ENCODE measurements at places on chromosomes 13 and 19.

- DNase-seq: no peak
Measured at GRCh38 chr13:100521851-100522617, 66.6 kb downstream of the GGACT start.

GRCh38 chr13:110706570-110707372 is 855 bp upstream of the CARS2 start:
- DNase-seq: no peak

DNA sequence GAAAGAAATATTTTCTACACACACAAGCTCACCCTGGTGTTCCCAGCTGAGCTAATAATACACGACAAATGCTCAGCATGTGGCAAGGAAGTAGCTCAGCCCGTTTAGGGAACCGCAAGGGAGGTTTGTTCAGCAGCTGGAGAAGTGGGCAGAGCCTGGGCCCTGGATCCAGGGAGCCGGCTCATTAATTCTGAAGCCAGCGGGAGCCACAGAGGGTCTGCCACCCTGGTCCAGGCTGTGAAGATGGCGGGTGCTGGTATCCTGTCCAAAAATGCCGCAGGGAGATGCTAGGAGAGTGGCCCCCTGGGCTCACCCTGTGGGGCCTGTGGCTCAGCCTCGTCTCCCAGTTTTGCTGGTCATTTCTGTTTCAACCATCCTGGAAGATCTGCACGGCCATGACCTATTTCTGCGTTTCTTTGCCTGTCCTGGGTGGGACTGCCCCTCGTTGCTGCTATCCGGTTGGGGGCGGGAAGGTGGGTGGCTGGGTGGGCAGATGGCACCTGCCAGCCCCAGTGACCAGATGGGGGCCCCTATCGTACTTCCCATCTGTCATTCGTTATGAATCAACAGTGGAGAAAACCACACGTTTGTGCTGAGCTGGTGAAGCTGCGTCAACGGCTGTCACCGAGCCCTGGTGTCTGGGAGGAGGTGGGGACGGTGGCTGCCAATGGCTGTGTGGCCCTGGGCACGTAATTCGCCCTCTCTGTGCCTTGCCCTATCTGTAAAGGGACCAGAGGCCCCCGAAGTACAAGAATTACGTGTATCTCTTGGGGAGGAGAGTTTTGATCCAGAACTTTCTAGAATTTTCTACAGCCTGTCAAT is 2.7 kb upstream of the GNA15 start:
- no peak for DNase-seq

DNA sequence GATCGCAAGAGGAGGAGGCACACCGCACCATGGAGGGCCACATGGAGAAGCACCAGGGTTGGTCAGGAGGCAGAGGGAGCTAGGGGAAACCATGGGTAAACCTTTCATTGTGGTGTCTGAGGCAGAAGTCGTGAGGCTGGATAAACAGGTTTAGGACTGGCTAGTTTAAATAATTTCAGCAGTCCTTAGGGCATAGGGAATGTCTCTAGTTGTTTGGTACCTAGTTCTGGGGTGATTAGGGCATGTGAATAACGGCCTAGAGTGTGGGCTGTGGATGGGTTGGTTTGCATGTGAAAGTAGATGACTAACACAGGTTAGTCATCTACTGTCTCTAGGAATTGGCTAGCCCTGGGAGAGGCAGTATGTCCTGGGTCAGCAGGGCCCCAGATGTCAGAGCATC is 102.3 kb downstream of the STOML3 start:
- DNase-seq: no peak

DNA sequence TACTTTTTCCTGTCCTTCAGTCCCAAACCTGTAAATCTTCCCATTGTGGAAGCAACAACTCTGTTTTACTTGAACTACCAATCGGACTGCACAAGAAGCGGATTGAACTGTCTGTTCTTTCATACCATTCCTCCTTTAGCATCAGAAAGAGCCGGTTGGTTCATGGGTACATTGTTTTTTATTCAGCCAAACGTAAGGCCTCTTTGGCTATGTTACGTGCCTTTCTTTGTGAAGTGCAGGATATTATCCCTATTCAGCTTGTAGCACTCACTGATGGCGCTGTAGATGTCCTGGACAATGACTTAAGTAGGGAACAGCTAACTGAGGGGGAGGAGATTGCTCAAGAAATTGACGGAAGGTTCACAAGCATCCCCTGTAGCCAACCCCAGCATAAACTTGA is 60.3 kb downstream of the ARHGAP35 start:
- DNase-seq: no peak

DNA sequence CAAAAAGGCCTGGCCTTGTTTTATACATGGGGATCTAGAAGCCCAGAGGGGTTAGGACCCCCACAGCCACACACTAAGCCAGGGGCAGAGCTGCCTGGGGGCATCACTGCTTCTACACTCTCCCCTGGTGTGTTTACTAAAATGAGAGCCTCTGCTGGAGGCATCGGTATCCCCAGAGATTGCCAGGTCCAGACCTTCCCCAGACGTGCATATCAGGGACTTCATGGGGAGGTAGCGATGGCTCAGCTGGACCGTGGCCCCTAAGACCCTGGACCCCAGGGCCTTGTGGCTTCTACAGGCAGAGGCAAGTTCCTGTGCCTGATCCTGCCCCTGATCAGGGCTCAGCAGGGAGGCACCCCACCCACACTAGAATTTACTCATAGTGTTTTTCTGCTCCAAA is 13.5 kb downstream of the CLPTM1 start:
- DNase-seq: no peak

- no peak for DNase-seq
Measured at GRCh38 chr19:45355910-45356309, 14.5 kb downstream of the ERCC2 start.

DNA sequence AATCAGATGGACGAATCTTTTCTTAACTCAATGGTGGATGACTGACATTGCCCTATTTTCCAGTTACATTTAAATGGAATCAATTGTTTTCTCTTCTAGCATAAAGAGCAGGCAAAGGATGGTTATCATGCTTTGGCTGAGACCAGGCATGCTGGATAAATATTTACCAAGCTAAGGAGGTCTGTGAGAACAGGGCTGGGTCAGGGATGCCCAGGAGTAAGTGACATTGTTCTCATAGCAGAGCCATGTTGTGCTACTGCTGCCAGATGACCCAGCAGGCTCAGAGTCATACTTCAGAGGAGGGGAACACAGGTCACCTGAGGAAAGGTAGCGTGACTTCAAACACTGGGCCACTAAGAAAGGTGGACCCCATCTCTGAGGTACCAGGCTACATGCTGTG is 116.0 kb upstream of the RNF113B start:
- no peak for DNase-seq

GRCh38 chr13:103156346-103156998 is 90.3 kb upstream of the SLC10A2 start:
- no peak for DNase-seq

DNA sequence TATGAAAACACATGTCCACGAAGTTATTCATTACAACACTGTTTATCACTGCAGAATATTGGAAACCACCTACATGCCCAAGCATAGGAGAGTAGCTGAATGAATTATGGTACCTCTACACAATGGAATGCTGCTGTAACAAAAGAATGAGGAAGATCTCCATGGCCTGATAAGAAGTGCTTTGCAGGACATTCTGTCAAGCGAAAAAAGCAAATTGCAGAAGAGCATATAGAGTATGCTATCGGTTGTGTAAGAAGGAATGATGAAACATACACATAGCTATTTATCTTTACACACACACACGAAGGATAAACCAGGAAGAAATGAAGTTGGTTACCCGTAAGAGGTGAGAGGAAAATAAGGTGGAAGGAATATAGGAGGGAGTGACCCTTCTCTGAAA is 37.5 kb upstream of the CEACAM20 start:
- no peak for DNase-seq

DNA sequence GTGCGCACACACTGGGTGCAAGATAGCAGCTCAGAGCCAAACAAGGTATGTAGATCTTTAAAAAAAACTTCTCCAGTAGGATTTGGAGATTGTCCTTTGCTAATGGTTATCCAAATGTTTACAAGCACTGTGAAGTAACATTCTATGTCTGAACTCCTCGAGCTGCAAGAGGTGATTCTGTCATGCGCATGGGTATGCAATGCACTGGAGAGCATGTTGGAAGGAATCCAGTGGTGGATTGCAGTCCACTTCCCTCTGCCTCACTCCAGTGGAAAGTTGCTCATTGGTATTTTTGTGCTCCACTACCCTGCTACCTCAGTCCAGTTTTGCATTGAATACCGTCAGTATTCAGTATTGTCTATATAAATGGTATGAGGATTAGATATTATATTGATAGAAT is 132.1 kb downstream of the ATP8A2 start:
- DNase-seq: no peak

GRCh38 chr13:21175656-21176214 is 617 bp downstream of the SKA3 start:
- DNase-seq: no peak

DNA sequence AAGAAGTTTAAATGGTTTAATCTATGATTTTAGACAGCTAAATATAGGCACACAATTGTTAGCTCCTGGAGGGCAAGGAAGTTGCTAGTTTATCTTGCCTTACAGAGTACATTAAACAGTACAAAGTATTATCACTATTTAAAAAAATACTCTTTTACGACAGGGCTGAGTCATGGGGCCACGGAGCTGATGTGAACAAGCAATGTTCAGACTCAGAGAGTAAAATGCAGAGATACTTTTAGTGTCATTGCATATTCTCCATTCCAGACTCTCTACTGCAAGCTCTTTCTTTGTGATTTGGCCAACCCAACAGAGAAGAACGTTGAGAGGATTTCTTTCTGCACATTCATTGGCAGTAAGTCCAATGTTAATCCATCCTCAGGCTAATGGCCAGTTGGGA is 352.4 kb downstream of the SPRY2 start:
- peak; percentile 9 for DNase-seq

GRCh38 chr19:29399804-29400203 is 126.0 kb upstream of the VSTM2B start:
- no peak for DNase-seq

- no peak for DNase-seq
Measured at GRCh38 chr13:34431827-34432581, 510.1 kb upstream of the NBEA start.

DNA sequence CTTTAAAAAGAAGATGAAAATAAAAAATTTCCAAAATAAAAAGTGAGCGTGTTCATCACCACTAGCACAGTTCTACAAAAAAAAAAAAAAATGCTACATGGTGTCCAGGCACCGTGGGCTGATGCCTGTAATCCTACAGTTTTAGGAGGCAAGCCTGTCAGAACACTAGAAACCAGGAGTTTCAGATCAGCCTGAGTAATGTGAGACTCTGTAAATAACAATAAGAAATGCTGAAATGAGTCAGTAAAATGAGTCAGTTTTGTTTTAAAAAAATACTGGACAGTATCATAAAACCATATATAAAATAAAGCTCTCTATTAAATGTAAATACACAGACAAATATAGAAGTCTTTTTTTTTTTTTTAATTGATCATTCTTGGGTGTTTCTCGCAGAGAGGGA is 30.0 kb downstream of the ZNF91 start:
- no peak for DNase-seq

GRCh38 chr13:100382785-100383184 is 205.8 kb downstream of the GGACT start:
- peak; percentile 17 for DNase-seq

DNA sequence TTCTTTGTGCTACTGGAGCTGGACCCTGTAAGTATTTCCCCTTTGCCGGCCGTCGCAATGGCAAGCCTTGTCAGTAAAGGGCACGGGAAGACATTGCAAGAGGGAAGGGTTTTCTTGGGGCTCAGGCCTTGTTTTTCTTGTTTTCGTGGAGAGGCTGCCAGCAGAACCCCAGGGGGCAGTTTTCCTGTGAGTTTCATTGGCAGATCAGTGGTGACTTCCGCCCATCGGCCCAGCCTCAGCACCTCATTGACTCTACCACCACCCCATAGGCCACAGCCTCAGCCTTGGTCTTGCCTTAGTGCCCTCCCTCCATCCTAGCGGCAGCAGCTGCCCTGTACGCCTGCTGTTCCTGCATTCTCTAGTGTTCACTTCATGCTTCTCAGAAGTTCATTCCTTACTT is 61.5 kb downstream of the GJA3 start:
- no peak for DNase-seq

DNA sequence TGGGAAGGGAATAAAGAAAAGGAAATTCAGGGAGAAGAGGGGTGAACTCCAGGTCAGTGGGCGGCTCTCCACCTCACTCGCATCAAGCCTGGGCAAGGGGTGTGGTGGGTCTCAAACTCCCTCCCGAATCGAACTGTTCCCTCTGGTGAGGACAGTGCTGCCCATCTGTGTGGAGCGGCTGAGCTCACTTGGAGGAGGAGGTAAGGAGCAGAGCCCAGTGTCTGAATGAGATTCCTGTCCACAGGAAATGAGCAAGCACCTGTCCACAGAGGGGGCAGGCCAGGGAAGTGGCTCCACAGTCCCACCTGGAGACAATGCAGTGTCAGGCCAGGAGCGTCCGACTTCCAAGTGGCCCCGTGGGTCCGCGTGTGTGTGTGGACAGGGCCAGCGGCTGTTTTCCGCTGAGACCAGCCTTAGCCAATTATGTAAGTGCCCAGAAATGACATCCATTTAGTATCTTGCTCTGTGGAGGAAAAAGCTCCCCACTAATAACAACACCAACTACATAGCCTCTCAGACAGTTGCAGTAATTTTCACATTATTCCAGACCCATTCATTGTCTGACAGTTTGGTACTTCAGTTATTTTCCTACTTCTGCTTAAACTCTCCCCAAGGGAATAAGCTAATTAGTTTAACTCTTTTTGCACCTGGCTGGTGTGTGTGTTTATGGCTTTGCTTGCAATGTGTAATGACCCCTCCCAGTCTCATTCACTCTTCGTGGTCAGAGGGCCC is 114.6 kb downstream of the SOX1 start:
- DNase-seq: no peak

DNA sequence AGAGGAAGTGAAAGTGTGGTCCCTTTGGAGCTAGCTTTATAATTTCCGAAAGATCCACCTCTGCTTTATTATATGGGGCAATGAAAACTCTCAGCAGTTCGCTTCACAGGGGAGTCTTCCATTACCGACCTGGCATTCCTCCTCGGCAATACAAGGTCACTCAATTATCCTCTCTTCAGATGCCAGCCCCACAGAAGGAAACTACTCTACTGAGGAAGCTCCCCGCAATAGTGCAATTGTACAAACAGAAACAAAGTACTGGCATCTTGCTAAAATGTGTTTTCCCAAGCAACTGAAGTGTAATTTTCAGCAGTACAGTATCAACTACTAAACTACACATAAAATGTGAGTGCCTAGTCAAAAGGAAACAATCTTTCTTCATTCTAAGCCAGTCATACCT is 702.0 kb downstream of the PCDH9 start:
- DNase-seq: no peak
